Stimulated activated CD4-positive, alpha-beta T cell treated with anti-CD3 and anti-CD28 coated beads, Interleukin-4, amount 100 ng/mL, for 4 hours (primary cell): ENCODE measurements at places on chromosomes 4 and X.

GRCh38 chr4:186104890-186105646 lies 564 bp downstream of the FAM149A start:
- DNase-seq = peak; percentile 6

DNA sequence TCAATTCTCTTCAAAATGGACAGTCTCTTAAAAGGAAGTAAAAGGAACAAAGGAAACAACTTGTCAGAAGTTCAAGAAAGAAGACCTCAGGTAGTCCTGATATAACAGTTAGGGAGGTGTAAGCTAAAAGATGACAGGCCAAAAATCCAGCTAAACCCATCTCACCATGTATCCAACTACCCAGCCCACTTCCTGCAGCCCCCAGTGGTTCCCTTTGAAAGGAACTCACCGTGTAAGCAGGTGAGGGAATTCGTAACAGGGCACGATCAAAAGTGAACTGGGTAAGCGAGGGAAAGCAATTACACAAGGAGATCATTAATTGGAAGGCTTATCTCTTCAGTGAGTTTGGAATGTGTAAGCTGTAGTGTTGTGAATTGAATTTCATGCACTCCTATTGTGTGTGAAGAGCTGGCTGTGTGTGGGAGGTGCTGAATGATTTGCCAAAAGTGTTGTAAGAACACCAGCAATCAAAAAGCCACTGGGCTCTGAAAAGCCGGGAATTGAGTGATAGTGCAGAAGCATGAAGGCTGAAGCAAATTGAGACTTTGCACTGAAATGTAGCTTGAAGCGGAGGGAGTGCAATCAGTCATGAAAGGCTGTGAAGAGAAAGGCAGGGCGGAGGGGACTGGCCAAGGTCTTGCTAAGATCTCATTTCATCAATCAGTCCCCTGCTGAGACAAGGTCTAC lies 914.2 kb upstream of the LCORL start:
- no peak for DNase-seq

- DNase-seq = no peak
Observed at GRCh38 chr4:35975617-35976355, 268.5 kb downstream of the ARAP2 start.

- no peak for DNase-seq
Observed at GRCh38 chrX:41449615-41450014, 2.5 kb downstream of the NYX start.

DNA sequence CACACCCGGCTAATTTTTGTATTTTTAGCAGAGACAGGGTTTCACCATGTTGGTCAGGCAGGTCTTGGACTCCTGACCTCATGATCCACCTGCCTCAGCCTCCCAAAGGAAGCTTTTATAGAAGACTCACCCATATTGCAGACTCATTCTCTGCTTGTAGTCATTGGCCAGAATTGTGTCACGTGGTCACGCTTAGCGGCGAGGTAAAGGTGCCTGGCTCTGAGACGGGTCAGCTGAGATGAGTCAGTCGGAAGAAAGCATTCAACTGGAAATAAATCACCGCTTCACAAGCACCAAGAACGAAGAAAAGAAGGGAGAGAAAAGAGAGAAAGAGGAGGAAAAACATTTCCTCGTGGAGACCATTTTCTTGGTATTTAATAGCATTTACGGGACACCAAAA lies 218.8 kb upstream of the NOCT start:
- DNase-seq = no peak

GRCh38 chrX:139121616-139122286 lies 408.8 kb upstream of the F9 start:
- no peak for DNase-seq

GRCh38 chrX:46938589-46938988 lies 26.4 kb downstream of the JADE3 start:
- DNase-seq = no peak

DNA sequence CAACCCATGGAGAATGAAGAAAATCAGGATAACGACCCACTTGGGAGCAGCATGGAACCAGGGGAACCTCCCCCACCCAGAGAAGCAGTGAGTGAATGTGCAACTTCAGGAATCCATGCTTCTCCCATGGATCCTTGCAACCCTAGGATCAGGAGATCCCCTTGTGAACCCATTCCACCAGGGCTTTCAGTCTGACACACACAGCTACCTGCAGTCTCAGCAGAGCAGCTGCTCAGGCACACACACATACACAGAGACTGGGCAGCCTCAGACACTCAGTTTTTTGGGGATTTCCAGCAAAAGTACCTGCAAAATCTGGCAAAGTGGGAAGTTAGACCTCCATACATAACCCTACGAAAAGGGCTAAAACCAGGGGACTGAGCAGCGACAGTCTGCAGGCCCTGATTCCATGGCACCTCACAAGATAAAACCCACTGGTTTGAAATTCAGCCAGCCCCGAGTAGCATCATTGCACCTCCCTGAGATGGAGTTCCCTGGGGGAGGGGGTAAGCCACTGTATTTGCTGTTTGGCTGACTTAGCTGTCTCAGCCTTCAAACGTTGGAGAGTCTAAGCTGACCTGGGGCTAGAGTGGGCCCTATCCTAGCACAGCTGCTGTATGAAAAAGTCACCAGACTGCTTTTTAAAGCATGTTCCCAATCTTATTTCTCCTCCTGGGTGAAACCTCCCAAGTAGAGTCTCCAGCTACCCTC lies 737.5 kb upstream of the NDST4 start:
- no peak for DNase-seq

GRCh38 chr4:40881096-40881495 lies 131.3 kb downstream of the NSUN7 start:
- no peak for DNase-seq

DNA sequence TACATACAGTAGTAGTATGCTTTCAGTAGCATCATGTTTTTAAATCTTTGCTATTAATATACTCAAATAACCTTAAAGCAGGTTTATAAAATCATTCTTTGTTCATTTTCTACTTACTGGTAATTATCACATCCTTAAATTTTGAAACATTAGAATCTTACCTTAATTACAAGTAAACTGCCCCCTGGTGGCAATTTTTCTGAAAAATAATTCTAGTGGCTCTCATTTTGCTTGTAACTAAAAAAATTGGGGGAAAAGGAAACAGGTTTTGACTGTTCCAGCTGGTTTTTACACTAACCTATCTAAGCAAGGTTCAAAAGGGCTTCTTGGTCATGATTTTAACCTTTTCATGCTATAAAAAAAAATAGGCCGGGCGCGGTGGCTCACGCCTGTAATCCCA lies 18.5 kb upstream of the DCAF4L1 start:
- DNase-seq = no peak

DNA sequence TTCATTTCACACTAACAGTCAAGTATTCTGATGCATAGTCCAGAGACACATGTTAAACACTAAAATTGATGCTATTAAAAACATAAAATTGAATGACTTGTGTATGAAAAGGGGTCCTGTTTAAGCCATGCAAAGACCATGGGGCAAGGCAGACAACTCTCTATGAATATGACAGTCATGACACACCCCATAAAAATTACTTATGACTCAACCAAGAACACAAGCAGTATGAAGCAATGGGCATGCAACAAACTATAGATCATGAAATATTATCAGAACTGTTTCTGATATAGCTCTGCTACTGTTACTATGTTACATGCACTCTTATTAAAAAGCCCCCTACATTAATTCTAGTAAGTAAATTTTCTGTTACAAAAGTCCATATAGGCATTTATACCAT lies 57.5 kb upstream of the ZCCHC13 start:
- DNase-seq = no peak
